Renal cortical epithelial cell (primary cell): ENCODE measurements at places on chromosomes 6 and 20. TPM values are rescaled to one million over a fixed set of nuclear protein-coding genes. Genes with fewer than 3 reads are reported as not detected.

- no peak for DNase-seq
Observed at GRCh38 chr6:138849791-138850190, 53.9 kb downstream of the ECT2L start.

DNA sequence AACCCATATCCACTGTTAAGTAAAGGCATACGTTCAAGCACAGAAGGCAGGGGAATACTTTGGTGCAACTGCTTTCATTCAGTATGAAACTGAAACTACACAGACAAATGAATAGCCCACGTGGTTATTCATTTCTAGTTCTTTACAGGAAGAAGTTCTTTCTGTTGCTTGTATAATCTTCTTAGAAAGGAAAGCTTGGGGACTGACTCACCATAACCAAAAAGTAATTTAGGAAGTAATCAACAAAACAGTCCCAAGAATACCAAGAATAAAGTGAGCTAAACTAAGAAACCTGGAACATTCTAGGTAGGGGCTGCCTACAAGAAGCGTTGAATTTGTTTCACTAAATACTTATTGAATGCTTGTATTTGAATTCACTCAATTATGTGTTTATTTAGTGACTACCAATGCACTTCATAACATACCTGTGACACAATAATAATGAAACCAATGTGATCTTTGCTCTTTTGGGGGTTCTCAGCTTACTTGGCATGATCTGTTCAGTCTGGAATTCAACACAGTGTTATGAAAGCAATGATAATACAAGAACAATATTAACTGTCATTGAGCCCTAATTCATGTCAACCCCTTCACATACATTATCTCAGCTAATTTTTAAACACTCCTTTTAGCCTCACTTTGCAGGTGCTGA, 25.1 kb upstream of the KIAA0408 start:
- DNase-seq = peak; percentile 86

DNA sequence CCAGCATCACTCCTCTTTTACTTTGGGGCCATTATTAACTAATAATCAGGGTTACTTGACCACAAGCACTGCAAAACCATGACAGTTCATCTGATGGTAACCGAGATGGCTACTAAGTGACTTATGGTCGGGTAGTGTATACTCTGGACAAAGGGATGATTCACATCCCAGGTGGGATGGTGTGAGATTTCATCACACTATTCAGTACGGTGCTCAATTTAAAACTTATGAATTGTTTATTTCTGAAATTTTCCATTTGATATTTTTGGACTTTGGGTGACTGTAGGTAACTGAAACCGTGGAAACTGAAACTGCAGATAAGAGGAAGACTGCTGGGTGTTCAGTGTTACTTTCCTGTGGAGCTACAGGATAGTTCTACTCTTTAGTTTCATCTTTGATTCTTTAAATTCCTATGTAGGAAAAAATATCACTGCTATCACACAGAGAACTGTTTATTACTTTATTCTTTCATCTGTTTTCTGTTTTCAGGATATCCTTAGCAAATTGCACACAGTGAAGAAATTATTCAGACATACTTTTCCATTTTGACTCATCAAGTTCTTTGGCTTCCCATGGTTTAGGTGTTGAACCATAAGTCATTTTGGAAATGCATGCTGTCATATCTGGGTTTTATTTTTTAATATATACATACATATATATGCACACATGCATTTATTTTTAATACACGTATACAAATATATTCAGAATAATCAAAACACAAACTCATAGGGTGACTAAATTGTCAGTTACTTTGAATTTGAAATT, 59.1 kb upstream of the C20orf144 start:
- DNase-seq = peak; percentile 10

GRCh38 chr6:31180500-31180899, 10.0 kb upstream of the POU5F1 start:
- no peak for DNase-seq

DNA sequence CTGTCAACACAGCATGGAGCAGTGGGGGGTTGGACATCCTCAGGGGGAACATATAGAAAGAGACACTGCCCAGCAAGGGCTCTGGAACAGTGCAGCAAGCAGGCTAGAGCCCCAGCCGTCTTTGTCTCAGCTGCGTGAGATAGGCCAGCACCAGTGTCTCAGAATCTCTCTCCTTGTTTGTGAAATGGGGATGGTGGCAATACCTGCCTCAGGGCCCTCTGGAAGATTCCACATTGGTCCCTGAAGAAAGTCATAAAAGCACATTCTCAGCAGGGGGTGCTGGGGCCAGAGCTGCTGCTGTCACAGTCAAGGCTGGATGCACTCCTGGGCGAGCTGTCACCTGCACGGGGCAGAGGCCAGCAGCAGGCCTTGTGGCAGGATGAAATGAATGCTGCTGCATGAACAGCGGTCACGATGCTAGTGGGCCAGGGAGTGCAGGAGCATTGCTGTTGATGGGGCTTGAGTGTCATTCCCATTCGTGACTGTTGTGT, 121.7 kb downstream of the SYCP2 start:
- no peak for DNase-seq

- peak; percentile 88 for DNase-seq
Observed at GRCh38 chr6:131029626-131030297, 33.3 kb downstream of the EPB41L2 start.

AGER gene
- total RNA-seq = 0.60 TPM in 1 of 2 replicates, not detected in the other
